CD4-positive, alpha-beta T cell treated with Interleukin-1 beta for 1 hour (primary cell): ENCODE measurements at places on chromosomes 13 and 19.
A peak's percentile ranks its signal among the peaks of the same experiment; 100 is the strongest.

DNA sequence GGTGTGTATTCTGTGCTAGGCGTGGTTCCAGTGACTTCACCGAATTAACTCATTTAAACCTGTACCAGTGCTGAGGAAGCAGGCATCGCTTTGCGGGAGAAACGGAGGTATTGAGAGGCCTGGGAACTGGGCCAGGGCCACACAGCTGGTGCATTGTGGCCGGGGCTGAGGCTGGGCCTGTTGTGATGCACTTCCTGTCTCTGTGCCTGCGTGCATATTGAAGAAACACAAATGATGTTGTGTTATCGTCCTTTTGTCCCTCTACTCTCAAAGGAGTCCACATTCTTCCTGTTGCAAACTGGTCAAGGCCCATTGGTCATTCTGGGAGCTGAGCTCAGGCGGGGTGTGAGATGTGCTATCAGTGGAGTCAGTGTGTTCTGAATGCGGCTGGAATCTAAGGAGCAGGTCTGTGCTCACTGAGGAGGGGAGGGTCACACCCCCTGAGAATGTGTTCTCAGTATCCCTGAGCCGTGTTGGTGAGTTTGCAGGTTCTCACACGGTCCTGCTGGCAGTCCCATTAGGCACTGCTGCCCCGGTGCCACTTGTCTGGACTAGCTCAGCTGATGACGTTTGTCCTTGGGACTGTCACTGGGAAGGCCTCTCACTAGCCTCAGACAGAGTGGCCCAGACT is 62.1 kb downstream of the ARHGEF7 start:
- DNase-seq: peak; percentile 76

DNA sequence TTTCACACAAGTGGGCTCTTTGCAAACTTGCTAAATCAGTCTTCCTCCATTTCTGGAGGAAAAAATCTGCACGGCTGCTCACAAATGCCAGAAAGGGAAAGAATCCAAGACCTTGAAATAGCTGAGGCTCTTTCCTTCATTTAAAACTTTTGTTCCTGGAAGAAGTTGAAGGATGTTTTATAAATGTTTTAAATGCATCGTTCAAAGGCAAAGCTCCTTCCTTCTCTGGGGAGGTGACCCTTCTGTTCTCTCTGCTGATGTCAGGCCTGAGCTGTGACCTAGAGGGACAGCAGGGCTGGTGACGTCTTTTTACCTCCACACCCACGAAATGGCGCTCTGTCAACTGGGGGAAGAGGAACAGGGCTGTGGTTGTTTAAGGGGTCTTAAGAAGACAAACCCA is 376.4 kb upstream of the ZNF507 start:
- no peak for DNase-seq

DNA sequence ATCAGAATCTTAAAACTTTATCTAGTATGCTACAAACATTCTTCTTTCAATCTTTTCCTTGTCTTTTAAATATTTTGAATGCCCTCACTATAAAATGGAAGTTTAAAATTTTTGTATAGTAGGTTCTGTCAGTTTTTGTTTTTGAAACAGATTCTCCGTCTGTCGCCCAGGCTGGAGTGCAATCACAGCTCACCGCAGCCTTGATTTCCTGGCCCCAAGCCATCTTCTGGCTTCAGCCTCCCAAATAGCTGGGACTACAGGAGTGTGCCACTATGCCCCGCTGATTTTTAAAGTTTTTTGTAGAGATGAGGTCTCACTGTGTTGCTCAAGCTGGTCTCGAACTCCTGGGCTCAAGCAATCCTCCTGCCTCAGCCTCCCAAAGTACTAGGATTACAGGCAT is 20.7 kb downstream of the PHF11 start:
- DNase-seq: no peak

GRCh38 chr13:28705461-28706083 is 13.2 kb downstream of the SLC46A3 start:
- DNase-seq: no peak

DNA sequence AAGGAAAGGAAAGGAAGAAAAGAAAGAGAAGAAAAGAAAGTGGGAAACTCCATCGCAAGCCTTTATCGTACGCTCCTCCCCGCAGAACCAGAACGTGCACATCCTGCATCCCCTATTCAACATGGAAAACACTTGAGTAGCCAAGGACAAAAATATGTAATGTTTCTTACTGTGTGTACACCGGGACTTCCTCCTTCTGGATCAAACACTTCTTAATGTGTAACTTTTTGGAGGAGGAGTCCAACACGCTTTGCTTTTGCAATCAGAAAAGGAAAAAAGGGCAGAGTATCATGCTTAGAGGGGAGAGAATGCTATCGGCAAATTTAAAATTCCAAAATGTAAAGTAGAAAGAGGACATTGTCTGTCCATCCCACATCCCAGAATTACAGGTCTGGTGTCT is 7.8 kb upstream of the SHFL start:
- no peak for DNase-seq

- no peak for DNase-seq
Measured at GRCh38 chr19:34320277-34320676, 44.7 kb upstream of the GPI start.

DNA sequence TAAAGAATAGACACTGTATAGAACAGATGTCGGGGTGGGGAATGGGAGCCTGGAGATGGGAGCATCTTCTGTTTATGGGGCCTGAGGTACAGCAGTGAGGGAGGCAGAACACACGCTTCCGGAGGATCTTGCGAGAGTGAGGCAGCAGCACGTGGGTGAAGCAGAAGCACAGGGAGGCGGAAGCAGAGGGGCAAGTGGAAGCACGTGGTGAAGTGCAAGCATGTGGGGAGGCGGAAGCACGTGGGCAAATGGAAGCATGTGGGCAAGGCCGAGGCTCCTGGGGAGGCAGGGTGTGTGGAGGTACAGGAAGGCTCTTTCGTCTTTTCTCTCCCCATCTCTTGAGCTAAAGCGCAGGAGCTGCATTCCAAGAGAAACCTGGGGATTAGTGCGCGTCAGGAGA is 198.4 kb downstream of the ATP8A2 start:
- DNase-seq: no peak

DNA sequence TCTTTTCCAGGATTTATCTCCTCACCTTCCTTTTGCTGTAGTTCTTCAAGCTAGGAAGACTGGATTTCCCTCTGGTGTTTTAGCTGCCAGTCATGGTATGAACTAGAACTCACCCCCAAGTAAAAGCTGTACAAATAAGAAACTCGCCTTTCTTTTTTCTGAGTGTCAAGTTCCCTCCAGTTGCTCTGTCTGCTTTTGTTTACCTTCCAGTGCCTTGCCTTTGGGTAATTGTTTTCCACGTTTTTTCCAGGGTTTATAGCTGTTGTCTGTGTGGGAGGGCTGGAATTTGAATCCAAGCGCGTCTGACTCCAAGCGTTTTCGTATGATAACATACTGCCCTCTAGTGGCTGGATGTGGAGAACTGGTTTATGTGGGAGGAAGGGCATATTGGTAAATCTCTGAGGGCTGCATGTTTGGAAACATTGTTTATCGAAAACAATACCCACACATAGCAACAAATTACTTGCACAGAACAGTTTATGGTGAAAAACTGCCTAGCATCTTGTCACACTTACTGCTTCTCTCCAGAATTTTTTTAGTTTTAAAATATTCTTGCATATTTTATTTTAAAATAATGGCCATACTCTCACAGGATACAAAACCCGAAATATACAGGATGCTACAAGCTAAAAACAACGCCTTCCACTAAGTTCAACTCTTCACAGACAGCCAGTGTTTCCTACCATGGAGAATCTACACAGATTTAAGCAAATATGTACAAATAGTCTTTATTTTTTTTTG is 19.2 kb downstream of the RCN3 start:
- DNase-seq: peak; percentile 67

GRCh38 chr13:97026531-97027161 is 32.4 kb upstream of the OXGR1 start:
- no peak for DNase-seq

DNA sequence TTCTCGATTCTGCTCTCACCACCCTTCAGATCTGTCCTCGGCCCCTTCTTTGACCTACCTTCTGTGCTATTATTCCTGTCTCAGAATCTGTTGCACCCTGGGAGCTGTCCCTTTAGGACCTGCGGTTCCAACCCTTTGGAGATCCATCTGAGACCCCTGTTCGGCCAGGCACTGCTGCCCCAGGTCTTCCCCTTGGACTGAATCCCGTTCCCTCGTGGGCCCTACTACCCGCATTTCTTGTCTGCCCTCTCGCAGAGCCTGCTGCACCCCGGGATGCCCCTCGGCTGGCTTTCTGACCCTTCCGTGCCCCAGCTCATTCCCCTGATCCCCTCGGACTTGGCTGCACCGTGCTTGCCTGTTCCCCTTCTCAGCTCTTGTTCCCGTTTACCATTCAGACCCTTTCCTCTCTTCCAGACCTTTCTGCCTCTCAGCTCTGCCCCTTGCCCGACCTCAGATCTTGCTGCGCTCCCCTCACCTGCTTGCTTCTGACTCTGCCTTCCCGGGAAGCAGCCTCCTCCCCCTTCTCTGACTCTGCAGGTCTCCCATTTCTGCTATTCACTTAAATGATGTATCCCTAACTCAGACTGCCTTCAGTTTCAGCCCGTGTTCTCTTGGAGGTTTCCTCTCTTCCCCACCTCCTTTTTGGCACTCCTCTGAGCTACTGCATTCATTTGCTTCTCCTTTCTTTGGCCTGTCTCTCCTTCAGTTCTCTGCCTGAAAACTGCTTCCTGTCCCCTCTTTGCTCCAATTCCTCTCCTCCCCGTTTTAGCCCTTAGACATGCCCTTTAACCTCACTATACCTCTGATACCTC is 1.1 kb downstream of the ARHGAP35 start:
- DNase-seq: no peak

GRCh38 chr19:33463199-33463598 is 58.4 kb downstream of the PEPD start:
- DNase-seq: no peak

DNA sequence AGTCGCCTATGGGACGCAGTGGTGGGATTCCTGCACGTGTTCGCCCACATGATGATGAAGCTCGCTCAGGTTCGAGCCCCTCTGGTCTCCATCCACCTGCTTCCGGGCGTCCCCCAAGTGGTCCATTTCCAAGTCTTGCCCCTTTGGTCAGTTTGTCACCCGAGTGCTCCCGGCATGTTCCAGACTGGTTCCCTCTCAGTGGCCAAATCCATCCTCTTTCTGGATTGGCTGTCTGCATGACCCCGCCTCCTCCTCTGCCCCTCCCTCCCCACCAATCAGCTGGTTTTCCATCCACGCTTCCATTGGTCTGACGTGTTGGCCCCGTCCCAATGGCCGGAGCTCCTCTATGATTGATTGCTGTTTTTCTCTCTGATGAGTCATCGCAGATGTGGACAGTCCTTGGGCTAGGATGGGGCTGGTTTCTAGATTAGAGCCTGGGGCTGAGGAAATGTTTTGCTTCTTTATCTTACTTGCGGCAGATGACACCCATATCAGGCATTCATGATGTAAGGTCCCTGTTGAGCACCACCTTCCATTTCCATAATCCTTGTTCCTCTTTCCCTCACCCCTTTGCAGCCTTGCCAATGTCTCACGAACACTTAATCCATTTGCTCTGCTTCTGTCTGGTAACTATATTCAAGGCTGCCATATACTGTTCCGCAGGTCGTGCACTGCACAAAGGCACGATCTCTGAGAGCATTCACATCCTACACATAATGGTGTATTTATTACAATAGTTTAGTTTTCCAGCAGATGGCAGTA is 73.8 kb downstream of the MAP4K1 start:
- DNase-seq: peak; percentile 63

DNA sequence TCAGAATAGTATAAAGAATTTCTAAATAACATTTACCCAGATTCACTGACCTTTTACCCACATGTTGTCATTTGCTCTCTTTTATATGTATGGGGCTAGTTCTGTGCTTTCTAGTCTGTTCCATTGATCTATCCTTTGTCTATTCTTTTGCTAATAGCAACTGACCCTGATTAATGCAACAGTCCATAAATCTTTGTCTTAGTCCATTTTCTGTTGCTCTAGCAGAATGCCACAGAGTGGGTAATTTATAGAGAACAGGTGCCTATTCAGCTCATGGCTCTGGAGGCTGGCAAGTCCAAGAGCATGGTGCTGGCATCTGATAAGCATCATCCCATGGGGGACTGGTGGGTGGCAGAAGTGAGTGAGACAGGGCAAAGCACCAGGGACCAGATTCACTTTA is 52.1 kb downstream of the LHFPL6 start:
- no peak for DNase-seq

GRCh38 chr19:52034051-52034728 is 6.0 kb upstream of the ZNF614 start:
- no peak for DNase-seq

GRCh38 chr19:34964598-34964997 is 569 bp upstream of the ZNF792 start:
- no peak for DNase-seq

DNA sequence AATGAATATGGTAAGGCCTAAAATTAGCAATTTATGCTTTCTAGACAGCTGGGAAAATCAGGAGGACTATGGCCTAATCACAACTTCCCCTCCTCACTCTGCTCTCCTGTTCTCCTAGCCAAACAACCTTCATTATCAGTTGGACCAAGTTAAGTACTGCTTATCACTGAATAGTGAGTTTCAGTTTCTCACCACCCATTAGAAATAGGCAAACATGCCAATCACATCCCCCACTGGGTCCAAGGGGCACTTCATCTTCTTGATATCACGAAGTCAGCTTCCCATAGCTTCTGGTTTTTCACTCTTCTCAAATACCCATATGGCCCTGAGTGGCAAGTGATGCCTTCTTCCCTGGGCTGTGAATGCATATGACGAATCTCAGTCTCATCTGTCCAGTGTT is 689.6 kb downstream of the SLITRK5 start:
- no peak for DNase-seq

DNA sequence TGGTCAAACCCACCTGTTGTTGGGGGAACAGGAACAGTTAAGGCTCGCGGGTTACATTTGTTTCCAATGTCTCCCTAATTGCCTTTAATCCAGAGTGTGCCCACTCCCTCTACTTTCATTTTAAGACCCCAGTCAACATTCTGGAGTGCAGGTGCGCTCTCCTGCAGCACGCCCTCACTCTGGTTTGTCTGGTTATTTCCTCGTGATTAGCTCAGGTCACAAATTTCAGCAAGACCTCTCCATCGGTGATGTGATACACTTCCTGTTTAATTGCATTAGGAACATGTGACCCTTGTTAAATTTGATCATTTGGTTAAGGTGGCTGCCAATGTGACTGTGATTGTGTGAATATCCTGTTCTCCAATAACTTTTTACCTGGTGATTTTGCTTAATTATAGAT is 53.0 kb downstream of the TEX29 start:
- no peak for DNase-seq

- no peak for DNase-seq
Measured at GRCh38 chr13:81738364-81738763, 1397.4 kb upstream of the SPRY2 start.

- DNase-seq: no peak
Measured at GRCh38 chr19:51029718-51030117, 3.3 kb upstream of the KLK11 start.

GRCh38 chr13:40273253-40274025 is 393.0 kb downstream of the FOXO1 start:
- no peak for DNase-seq
